ENCODE measurements at places on chromosomes 11 and 22. TPM values are rescaled to one million over a fixed set of nuclear protein-coding genes. Genes with fewer than 3 reads are reported as not detected.

The CNIH2 gene
- total RNA-seq = not detected

The CTSF gene
- total RNA-seq = 11.3 TPM

The USP2 gene
- under 0.01 TPM for total RNA-seq

The CHADL gene
- 0.12 TPM for total RNA-seq

The PDGFD gene
- total RNA-seq = 61.0 TPM

The POU2AF2 gene
- total RNA-seq = not detected

The OR51I1 gene
- total RNA-seq = not detected

The YPEL1 gene
- 0.98 TPM for total RNA-seq

The RBX1 gene
- total RNA-seq = 75.8 TPM

The GRAP2 gene
- not detected for total RNA-seq

The STK33 gene
- total RNA-seq = 0.45 TPM

The DDX6 gene
- 84.0 TPM for total RNA-seq

The NELL1 gene
- not detected for total RNA-seq

The CNTF gene
- 0.90 TPM for total RNA-seq

The DBX1 gene
- not detected for total RNA-seq

The HEPHL1 gene
- total RNA-seq = 0.30 TPM

The CRYBB2 gene
- total RNA-seq = not detected

The SLC17A6 gene
- not detected for total RNA-seq

The TEX54 gene
- total RNA-seq = not detected

The FAM111B gene
- 0.12 TPM for total RNA-seq

All from smooth muscle cell of the coronary artery (primary cell).